ENCODE measurements at places on chromosomes 16 and 17. TPM values are rescaled to one million over a fixed set of nuclear protein-coding genes. Genes with fewer than 3 reads are reported as not detected.

GRCh38 chr16:31438414-31438813 is 4.2 kb downstream of the ZNF843 start:
- H3K27me3 ChIP-seq, result no peaks in the 10 kb centered on the region
- no peaks in the 10 kb centered on the region for H3K36me3 ChIP-seq
- no peak for ATAC-seq
- no peak overlapping the region for H3K4me3 ChIP-seq
- peaks cover 14% of the 10 kb centered on the region for H3K4me1 ChIP-seq

DNA sequence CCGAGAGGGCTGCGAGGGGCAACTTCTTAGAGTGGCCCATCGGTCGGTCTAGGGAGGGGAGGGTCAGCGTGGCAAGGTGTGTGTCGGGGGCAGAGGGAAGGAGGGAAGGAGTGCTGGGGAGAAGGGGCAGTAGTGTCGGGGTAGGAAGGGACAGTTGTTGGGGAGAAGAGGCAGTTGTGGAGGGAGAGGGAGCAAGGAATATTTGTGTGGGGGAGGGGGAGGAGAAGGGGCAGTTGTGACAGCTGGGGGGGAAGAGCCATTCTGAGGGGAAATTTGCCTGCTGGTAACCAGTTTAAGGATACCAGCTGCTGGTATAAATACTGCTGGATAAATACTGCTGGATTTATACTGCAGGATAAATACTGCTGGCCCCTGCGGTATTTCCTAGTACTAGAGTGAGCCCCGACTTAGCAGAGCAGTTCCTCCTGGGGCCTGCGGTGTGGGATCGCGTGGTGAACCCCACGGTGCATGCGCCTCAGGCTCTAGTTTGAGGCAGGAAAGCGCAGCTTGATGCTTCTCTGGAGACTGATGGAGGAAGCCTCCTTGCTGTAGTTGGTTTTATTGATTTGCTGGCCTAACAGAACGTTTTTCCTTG is 309 bp downstream of the DNAH2 start:
- peak; percentile 65 for ATAC-seq
- H3K4me1 ChIP-seq, result no peaks in the 10 kb centered on the region
- H3K27ac ChIP-seq, result no peak overlapping the region
- no peaks in the 10 kb centered on the region for H3K36me3 ChIP-seq
- H3K4me3 ChIP-seq, result peak overlapping the region; percentile 59

DNA sequence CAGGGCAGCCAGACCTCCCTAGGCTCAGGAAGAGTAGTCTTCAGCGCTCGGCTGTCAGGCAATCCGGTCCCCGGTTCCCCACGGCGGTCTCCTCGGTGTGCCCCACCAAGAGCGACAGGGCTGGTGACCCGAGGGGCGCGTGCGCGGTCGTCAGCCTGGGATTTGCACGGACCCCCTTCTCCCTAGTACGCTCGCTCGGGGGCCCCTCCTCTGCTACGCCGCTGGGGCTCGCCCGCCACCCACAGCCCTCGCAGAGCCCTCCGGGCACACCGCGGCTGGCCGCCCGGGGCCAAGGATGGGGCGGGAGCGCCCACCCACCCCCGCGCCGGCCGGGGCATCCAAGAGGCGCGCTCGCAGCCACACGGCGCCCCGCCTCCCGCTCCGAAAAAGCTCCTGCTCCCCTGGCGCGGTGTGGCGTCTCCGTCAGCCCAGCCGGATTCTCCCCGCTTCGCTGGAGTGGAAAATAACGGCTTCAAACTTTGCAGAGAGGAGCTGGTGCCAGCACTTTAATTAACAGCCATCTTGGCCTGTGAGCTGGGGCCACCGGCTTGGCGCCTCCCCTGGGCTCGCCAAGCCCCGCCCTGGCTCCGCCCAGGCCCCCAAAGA is 2.1 kb upstream of the C1QL1 start:
- H3K4me1 ChIP-seq, result peaks cover 18% of the 10 kb centered on the region
- H3K36me3 ChIP-seq, result peaks cover 7% of the 10 kb centered on the region
- H3K27ac ChIP-seq, result no peak overlapping the region
- peaks cover 34% of the 10 kb centered on the region for H3K27me3 ChIP-seq
- ATAC-seq, result no peak

The DBNDD1 gene
- not detected for total RNA-seq

GRCh38 chr17:49063652-49064051 is 66.5 kb downstream of the IGF2BP1 start:
- no peak for ATAC-seq
- H3K27me3 ChIP-seq, result peaks cover 4% of the 10 kb centered on the region
- H3K4me3 ChIP-seq, result no peak overlapping the region
- no peak overlapping the region for H3K27ac ChIP-seq

- H3K36me3 ChIP-seq, result peaks cover 31% of the 10 kb centered on the region
- H3K4me1 ChIP-seq, result no peaks in the 10 kb centered on the region
- no peak overlapping the region for H3K27ac ChIP-seq
- no peaks in the 10 kb centered on the region for H3K27me3 ChIP-seq
- ATAC-seq, result no peak
Observed at GRCh38 chr17:64173646-64174045, 43.7 kb upstream of the ERN1 start.

GRCh38 chr16:81127051-81127450 is 30.9 kb upstream of the GCSH start:
- ATAC-seq, result no peak
- H3K36me3 ChIP-seq, result no peaks in the 10 kb centered on the region
- no peak overlapping the region for H3K27ac ChIP-seq
- no peaks in the 10 kb centered on the region for H3K4me1 ChIP-seq
- no peak overlapping the region for H3K4me3 ChIP-seq

The LITAFD gene
- not detected for total RNA-seq

GRCh38 chr16:84663433-84664101 is 15.3 kb downstream of the KLHL36 start:
- H3K36me3 ChIP-seq, result peaks cover 88% of the 10 kb centered on the region
- no peak overlapping the region for H3K27ac ChIP-seq
- H3K4me1 ChIP-seq, result peaks cover 6% of the 10 kb centered on the region
- ATAC-seq, result no peak
- H3K27me3 ChIP-seq, result no peaks in the 10 kb centered on the region

GRCh38 chr16:85539084-85539483 is 74.0 kb upstream of the GSE1 start:
- H3K27me3 ChIP-seq, result no peaks in the 10 kb centered on the region
- no peak overlapping the region for H3K4me3 ChIP-seq
- no peak overlapping the region for H3K27ac ChIP-seq
- no peak for ATAC-seq

The OR3A3 gene
- not detected for total RNA-seq

- H3K36me3 ChIP-seq, result no peaks in the 10 kb centered on the region
- no peak overlapping the region for H3K27ac ChIP-seq
- peaks cover 4% of the 10 kb centered on the region for H3K4me1 ChIP-seq
- H3K27me3 ChIP-seq, result peaks cover 26% of the 10 kb centered on the region
- H3K4me3 ChIP-seq, result peak overlapping the region; percentile 66
Observed at GRCh38 chr16:49857423-49858181, 1.7 kb upstream of the ZNF423 start.

- ATAC-seq, result no peak
- peaks cover 6% of the 10 kb centered on the region for H3K36me3 ChIP-seq
- H3K27ac ChIP-seq, result no peak overlapping the region
- H3K4me1 ChIP-seq, result no peaks in the 10 kb centered on the region
Observed at GRCh38 chr17:82101301-82101715, 3.3 kb upstream of the FASN start.

The CCT6B gene
- 1.7 TPM for total RNA-seq

DNA sequence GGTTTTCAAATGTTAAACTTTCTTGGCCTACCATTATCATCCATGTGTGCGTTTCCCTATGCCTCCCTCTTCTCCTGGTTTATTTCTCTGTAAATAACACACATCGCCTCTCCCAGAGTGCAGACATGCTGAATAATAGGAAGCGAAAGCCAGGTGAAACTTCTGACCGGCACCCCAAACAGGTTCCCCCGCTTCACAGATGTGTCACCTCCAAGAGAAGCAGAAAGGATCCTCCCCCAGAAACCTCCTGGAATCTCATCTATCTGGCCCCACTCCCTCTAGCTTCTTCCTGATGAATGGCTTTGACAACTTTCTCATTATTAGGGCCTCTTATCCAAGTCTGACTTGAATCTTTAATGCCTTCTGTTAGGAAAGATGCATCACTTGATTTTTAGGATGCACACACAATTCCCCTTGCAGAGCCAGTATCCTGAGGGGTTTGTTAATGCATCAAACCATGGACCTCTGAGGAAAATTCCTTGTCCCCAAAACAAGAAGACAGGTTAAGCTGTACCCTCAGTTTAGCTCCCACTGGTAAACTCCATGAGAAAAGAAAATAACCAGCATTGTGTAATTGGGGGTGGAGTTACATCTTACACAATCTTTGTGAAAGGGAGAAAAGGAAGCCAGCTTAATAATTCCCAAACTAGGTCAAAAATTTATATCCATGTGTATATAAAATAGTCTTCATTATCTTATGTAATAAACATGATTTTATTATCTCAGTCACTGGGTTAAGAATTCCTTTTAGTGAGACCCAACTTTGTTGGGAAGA is 20.1 kb upstream of the HYDIN start:
- no peak overlapping the region for H3K4me3 ChIP-seq

GRCh38 chr17:57454729-57455062 is 198.4 kb downstream of the MSI2 start:
- peaks cover 50% of the 10 kb centered on the region for H3K4me1 ChIP-seq
- peak overlapping the region; percentile 72 for H3K4me3 ChIP-seq
- ATAC-seq, result no peak
- H3K27me3 ChIP-seq, result no peaks in the 10 kb centered on the region
- H3K36me3 ChIP-seq, result peaks cover 32% of the 10 kb centered on the region

GRCh38 chr16:86281421-86281820 is 228.9 kb upstream of the FOXF1 start:
- no peak for ATAC-seq
- no peak overlapping the region for H3K4me3 ChIP-seq
- no peaks in the 10 kb centered on the region for H3K36me3 ChIP-seq
- H3K4me1 ChIP-seq, result no peaks in the 10 kb centered on the region

DNA sequence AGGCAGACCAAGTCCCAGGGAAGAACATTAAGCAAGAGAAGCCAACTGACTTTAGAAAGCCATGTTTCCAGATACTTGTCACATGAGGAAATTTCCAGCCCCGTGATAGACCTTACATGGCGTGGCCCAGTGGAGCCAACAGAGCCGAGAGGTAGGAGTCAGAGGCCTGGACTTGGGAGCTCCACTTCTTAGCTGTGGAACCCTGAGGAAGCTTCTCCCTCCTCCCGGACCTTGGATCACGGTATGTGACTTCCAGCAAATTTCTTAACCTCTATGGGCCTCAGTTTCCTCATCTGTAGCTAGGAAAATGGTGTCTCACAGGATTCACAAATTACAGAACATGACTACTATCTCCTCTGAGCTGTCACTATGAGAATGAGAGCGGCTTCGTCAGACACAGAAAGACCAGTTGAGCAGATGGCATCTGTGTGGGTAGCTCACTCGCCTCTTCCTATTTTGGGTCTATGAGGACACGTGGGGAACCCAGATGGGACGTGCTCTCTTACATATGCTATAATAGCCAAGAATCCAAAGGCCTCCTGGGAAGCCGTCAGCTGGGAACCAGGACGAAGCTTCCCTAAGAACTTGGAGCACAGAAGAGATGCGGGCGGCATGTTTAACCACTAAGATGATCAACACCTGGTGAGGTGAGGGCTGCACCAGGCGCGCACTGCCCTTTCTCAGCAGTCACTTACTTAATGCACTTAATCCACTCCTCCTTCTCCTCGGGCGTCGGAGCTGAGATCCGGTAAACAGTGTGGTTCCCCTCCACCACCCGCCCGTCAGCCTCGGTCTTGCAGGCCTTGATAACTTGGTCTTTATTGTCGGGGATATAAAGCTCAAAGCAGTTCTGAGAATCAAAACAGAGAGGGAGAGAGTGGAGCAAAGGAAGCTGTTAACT is 102.3 kb downstream of the CYTH1 start:
- no peaks in the 10 kb centered on the region for H3K4me1 ChIP-seq
- no peak overlapping the region for H3K27ac ChIP-seq
- no peaks in the 10 kb centered on the region for H3K27me3 ChIP-seq
- no peak for ATAC-seq
- no peak overlapping the region for H3K4me3 ChIP-seq
- H3K36me3 ChIP-seq, result peaks cover 100% of the 10 kb centered on the region

The PLA2G15 gene
- total RNA-seq, result 11.2 TPM

The KDM6B gene
- 33.7 TPM for total RNA-seq

GRCh38 chr16:66182592-66182991 is 183.9 kb upstream of the CDH5 start:
- no peaks in the 10 kb centered on the region for H3K36me3 ChIP-seq
- no peak overlapping the region for H3K27ac ChIP-seq
- H3K4me3 ChIP-seq, result no peak overlapping the region
- H3K27me3 ChIP-seq, result peaks cover 24% of the 10 kb centered on the region
- H3K4me1 ChIP-seq, result no peaks in the 10 kb centered on the region
- no peak for ATAC-seq

GRCh38 chr16:72821185-72821950 is 226.6 kb downstream of the ZFHX3 start:
- ATAC-seq, result no peak
- no peak overlapping the region for H3K4me3 ChIP-seq
- H3K27me3 ChIP-seq, result no peaks in the 10 kb centered on the region
- no peaks in the 10 kb centered on the region for H3K4me1 ChIP-seq

DNA sequence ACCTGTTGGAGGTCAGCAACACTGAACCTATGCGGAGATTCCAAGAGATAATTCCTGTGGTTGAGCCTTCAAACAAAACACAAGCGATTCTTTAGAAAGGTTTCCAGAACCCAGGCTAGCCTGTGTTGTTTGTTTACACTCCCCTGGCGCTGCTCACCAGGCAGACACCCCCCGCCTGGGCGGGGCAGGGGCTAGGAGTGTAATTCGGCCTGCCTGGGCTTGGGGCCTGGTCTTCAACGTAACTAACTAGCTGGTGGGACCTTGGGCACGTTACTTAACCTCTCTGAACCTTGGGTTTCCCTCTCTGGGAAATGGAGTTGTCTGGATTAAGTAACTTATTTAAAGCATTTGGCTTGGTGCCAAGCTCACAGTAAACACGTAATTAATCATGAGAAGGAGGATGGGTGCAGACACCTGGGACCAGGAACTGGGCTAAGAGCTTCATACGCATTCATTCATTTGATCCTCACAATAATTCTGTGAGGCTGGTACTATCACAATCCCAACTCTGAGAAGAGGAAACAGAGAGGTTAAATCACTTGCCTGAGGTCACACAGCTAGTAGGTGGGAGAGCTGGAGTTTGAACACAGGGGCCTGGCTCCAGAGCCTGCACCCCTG is 7.6 kb upstream of the ARHGAP27 start:
- H3K27ac ChIP-seq, result peak overlapping the region; percentile 73
- peak; percentile 21 for ATAC-seq

DNA sequence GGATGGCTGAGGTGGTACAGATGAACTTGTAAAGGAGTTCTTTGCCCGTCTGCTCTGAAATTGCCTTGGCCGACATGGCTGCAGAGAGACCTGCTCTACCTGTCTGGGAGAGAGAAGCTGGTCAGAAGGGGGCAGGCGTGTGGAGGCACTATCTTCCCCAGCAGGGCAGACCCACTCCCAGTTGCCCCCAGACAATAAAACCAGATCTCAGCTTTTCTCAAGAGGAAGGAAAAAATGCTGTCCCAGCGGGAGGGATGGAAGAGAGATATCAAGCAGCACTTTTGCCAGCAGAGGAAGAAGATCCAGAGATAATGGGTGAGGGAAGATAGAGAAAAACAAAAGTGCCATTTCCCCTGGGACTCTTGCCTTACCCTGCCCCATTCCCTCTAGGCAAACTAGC is 5.0 kb downstream of the ACLY start:
- peaks cover 73% of the 10 kb centered on the region for H3K36me3 ChIP-seq
- no peaks in the 10 kb centered on the region for H3K27me3 ChIP-seq
- peak overlapping the region; percentile 80 for H3K27ac ChIP-seq
- no peak overlapping the region for H3K4me3 ChIP-seq

The UTP18 gene
- 66.2 TPM for total RNA-seq
